ENCODE measurements at places on chromosomes 5 and 9. TPM values are rescaled to one million over a fixed set of nuclear protein-coding genes. Genes with fewer than 3 reads are reported as not detected.
A peak's percentile ranks its signal among the peaks of the same experiment; 100 is the strongest.

PCDHGB3 gene
- polyA plus RNA-seq, result 2.5 TPM

PCDHB13 gene
- polyA plus RNA-seq, result 0.62 TPM

C9orf43 gene
- polyA plus RNA-seq, result 0.25 TPM

- peak; percentile 51 for DNase-seq
Measured at GRCh38 chr5:95178046-95178651, 106.7 kb downstream of the MCTP1 start.

- DNase-seq, result no peak
Measured at GRCh38 chr5:1745796-1746370, 53.8 kb downstream of the MRPL36 start.

DNA sequence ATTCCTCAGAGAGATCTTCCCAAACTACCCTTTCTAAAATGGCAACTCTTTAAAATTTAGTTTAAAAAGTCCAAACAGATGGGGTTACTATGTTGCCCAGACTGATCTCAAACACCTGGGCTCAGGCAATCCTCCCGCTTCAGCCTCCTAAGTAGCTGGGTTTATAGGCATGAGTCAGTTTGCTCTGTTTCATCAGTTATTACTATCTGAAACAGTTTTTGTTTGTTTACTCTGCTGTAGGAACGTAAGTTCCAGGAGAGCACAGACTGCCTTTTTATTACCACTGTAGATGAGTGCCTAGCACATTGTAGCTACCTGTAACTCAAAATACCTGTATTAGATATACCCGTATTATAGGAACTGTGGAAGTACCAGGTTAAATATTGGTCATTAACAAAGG lies 89.4 kb downstream of the UHRF2 start:
- DNase-seq, result no peak

DNA sequence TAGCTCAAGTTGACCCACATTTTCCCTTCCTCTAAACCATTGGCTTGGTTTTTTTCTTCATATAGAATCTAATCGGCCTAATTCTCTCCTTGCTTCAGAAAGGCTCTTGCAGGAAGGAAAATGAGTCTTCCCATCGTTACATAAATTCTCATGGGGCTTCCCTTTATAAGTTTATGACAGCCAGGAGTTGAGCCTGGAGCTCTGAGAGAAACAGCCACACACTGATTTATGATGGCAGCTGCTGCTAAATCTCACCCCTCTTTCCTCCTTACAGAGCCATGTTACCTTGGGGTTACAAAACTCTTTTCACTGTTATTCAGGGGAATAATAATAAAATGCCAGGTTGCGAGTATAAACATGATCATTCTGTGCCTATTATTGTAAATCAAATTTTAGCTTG lies 5.2 kb upstream of the RNF14 start:
- DNase-seq, result no peak

Measured in fibroblast of lung (primary cell).